ENCODE measurements at places on chromosomes 2 and 18.

- DNase-seq, result no peak
These were observed 169.7 kb downstream of the HAUS1 start for GRCh38 chr18:46273861-46274260.

- DNase-seq, result no peak
These were observed 11.5 kb upstream of the BIN1 start for GRCh38 chr2:127118467-127118866.

- no peak for DNase-seq
These were observed 30.5 kb downstream of the FOSL2 start for GRCh38 chr2:28422908-28423741.

GRCh38 chr2:134668821-134669220 lies 50.0 kb downstream of the TMEM163 start:
- no peak for DNase-seq

DNA sequence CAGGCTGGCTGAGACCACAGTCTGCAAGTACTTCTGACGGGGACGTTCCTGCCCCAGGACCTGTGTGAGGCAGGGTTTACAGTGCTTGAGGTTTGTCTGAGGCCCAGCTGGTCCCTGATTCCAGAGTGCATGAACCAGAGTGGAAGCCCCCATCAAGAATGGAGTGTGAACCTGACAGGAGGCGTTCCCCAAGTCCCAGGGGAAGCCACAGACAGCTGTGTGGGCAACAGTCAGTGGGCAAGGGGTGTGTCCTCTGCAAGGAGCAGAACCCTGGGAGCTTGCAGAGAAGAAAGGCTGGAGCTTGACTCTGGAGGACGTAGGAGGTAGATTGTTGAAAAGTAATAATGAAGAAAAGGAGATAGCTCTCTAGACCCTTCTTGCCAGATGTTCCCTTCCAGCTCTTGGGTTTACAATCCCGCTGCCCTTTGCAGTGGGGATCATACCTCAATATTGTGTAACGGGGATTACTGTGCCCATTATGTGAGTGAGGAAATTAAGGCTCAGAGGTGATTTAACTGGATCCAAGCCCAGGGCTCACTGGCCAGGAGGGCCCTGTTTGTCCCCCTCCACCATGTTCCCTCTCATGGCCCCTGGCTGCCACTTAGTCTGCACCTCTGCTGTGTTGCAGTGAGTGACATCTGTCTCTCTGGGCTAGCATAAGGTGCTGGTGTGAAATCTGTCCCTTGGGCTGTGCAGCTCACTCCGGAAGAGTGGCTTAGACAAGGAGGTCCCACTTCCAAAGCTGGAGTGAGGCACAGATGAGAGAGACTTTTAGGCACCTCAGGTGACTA lies 6.2 kb downstream of the DBI start:
- DNase-seq, result no peak

DNA sequence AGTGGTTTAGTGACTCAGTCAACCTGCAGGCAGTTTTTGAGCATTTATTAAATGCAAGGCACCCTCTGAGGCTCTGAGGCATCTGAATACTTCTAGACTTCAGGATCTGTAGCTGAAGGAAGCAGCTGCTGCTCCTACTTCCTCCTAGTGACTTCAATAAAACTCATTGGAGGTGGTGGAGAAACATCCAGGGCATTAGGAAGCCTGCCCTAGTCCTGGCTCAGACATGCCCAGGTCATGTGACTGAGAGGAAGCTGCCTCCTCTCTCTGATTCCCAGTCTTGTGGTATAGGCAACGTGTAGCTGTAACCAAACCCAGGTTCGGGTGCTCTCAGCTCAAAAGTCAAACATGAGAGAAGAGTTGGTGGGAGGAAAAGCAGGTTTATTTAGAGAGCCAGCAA lies 287.2 kb upstream of the GYPC start:
- DNase-seq, result no peak

DNA sequence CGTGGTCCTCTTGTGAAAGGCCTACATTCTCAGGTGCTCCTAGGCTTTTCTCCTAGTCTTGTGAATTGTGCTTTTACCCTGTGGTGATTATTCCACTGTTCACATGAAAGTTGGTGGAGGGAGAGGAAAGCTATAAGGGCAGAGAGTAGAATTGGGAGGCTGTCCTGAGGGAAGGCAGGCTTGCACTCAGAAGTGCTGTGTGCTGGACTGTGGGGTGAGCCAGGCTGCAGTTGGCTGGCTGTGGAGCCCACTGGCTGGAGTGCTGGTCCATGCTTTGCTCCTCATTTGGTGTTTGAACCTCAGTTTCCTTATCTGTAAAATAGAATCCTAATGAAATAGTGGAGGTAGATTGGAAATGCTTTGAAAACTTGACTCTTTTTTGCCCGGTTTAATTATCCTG lies 21.3 kb downstream of the LIMS1 start:
- no peak for DNase-seq

DNA sequence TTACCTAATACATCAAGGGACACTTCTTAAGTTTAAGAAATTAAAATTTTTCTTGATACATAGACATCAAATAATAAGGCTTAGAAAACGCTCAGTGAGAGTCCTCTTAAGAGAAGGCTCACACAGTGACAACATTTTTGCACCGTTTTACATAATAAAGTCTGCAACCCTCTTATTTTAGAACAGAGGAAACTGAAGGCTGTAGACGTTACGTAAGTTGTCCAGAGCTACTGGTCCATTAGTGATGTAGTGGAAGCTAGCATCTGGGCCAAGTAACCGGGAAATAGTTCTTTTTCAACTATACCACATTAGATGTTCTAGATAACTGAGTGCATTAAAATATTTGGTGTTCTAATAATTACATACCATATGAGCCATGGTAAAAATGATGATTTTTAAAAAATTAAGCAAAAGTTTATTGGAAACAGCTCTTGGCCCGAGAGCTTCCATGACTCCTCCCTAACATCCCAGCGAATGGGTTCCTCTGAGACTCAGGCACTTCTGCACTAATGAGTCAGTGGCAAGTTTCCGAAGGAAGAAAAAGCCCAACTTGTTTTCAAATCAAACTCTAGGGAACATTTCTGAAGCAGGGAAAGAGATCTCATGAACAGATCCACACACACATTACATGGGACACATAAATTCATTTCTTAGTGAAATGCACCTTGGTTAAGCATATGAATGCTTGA lies 232.6 kb upstream of the PXDN start:
- no peak for DNase-seq

DNA sequence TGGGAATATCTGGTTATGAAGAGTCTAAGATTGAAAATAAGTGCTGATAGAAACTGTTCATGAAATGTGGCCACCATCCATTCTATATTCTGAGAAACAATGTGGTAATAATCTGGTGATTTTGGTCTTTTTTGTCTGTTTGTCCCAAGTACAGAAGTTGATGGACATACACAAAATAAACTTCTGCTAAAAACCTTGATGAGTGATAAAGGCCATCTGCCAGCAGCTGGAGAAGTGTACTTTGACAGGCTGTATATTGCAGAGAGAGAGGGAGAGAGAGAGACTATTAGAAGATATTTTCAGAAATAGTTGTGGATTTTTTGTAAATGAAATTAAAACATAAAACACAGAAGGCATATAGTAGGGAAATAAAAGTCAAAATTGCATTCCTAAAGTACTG lies 96.9 kb upstream of the NABP1 start:
- no peak for DNase-seq

DNA sequence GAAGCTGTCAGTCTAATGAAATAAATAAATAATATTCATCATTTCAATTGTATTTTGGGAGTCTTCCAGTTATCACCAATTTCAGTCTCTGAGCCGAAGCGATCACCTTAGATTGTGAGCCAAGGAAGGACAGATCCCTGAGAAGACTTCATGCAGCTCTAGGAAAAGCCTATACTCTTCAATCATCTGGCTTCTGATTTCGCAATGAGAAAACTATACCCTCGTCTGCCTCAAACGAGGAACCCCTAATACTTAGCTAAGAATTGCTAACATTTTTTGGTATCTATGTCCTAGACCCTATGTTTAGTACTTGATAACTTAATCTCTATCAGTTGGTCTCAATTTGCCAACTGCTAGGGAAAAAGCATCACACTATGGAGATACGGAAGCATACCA lies 4.5 kb upstream of the TTC27 start:
- no peak for DNase-seq

- DNase-seq, result no peak
These were observed 65.1 kb downstream of the TIMM21 start for GRCh38 chr18:74213429-74213828.

GRCh38 chr2:168941297-168941696 lies 40.2 kb downstream of the G6PC2 start:
- no peak for DNase-seq

DNA sequence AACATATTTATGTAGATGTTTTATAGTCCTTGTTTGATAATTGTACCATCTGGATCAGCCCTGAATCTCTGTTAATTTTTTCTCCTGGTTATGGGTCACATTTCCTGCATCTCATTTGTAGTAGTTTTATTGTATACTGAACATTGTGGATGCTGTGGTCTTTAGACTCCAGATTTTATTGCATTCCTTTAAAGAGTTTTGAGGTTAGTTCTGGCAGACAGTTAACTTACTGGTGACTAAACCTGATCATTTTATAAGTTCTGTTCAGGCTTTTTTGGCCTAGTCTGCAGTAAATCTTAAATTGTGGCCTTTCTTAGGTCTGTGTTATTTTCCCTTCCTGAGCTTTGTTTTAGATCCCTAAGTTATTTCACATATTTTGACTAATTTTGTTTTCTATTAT lies 84.3 kb downstream of the FANCL start:
- no peak for DNase-seq

Measured in HuH-7 (cell line).